ENCODE measurements at places on chromosomes 3 and 15.

DNA sequence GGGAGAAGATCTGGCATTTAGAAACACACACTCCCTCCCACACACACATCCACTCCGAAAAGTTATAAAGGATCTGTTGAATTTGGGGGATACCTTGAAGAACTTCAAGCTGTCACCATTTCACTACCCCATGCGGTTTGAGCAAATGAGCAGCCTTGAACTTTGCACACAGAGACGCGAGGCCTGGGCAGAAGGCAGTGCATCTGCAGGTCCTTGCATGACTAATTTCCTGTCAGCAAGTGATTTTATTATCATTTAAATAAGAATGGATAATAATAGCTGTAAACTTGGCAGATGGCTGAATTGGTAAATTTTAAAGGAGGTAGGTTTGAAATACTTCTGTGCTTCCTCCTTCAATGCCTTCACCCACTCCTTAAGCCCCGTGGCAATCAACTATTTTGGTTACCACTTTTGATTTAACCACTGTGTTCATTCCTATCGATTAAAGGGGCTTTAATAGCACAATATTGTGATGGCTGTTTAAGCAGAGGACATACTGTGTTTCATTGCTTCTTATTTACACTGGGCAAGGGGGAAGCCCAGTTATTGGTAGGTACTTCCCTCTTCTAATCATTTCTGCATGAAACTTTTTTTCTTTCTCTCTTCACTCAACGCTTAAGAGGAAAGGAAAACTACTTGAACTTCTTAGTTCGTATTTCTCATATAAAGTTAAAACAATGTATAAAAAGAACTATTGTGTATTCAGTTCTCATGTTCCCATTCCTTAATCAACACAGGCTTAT, 108.1 kb downstream of the ROBO2 start:
- DNase-seq = no peak

GRCh38 chr3:65701516-65701915, 337.2 kb downstream of the MAGI1 start:
- no peak for DNase-seq

DNA sequence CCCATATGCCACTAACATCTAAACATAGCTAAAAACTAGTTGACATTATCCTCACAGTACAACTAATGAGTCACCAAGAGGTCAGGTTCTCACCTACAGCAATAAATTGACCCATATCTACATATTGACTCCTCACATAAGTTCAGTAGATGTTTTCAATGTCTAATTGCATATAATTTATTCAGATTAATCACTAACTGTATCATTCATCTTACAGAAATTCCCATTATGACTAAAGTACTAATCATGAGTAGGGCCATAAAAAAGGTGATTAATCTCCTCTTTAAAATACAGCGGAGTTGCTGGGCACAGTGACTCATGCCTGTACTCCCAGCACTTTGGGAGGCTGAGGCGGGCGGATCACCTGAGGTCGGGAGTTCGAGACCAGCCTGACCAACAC, 82.4 kb upstream of the ST3GAL6 start:
- no peak for DNase-seq

- DNase-seq = peak; percentile 11
Measured at GRCh38 chr15:50181969-50182218, at the start of gene SLC27A2. Gene SLC27A2 (plus strand): TSS chr15:50182196. CDS start chr15:50182428, 232 bp downstream.

DNA sequence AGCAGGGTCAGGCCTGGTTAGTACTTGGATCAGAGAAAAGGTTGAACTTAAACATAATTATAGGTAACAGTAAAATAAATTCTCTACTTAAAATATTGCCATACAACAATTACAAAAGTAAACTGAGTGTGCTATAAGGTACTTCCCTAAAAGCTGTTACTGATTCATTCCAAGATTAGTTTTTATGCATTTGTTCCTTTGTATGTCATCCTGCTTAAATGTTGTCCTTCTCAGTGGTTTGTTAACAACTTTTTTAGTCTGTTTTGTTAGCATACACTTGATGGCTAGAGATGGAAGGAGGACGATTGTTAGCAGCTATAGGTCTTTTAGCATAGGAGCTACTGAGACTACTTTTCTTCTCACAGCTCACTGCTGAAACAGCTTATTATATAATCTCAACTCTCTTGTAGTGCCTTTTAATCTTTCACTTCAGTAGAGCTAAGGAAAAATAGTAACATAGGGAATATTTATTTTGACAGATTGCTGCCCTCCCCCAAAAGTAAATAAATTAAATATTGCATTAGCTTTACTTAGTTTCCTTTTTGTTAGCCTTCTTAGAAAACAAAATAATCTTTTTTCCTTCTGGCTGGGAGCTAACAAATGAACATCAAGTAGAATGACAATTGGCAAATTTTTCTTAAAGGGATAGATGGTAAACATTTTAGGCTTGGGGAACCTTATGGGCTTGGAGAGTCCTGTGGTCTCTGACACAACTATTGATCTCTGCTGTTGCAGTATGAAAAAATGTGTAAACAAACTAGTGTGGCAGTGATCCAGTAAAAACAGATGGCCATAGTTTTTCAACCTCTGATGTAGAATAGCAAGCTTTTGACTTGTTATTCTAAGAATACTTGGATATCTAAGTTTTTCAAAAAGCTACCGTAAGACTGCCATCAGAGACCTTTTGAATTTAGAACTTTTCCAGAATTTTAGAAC, 39.5 kb downstream of the USP8 start:
- no peak for DNase-seq

DNA sequence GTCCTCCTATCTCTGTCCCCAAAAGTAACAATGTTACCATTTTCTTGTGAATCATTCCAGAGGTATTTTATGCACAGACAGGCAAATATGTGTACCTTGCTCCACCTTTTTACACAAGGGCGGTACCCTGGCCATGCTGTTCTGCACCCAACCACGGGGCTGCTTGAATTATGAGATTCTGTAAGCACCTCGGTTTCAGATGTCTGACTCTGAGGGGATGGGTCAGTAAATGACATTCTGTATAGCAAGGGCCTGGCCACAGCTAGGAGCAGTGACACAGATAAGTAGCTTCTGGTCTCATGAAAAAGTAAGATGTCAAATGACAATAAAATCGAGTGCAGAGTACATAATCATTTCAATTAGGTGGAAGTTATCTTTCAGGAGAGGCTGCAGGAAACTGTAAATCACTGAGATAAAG, 30.4 kb upstream of the FLNB start:
- DNase-seq = no peak

- no peak for DNase-seq
Measured at GRCh38 chr3:102745881-102746280, 311.1 kb downstream of the ZPLD1 start.

GRCh38 chr15:59306520-59307164, 66.0 kb downstream of the MYO1E start:
- no peak for DNase-seq

- DNase-seq = no peak
Measured at GRCh38 chr15:65571971-65572370, 39.0 kb downstream of the INTS14 start.
